ENCODE measurements at places on chromosomes 11 and 22.

GRCh38 chr22:42357634-42358296 lies 74.4 kb downstream of the NFAM1 start:
- DNase-seq, result no peak

GRCh38 chr11:26993965-26994457 lies at the start of gene FIBIN:
FIBIN (plus strand) TSS chr11:26994112; CDS start chr11:26994527, 415 bp downstream.
- no peak for DNase-seq

GRCh38 chr11:44029977-44030911 lies 17.5 kb upstream of the ACCSL start:
- no peak for DNase-seq

GRCh38 chr11:125886997-125887372 lies 483 bp upstream of the HYLS1 start:
- peak; percentile 56 for DNase-seq

GRCh38 chr11:32643526-32643925 lies 59.9 kb downstream of the EIF3M start:
- DNase-seq, result no peak

DNA sequence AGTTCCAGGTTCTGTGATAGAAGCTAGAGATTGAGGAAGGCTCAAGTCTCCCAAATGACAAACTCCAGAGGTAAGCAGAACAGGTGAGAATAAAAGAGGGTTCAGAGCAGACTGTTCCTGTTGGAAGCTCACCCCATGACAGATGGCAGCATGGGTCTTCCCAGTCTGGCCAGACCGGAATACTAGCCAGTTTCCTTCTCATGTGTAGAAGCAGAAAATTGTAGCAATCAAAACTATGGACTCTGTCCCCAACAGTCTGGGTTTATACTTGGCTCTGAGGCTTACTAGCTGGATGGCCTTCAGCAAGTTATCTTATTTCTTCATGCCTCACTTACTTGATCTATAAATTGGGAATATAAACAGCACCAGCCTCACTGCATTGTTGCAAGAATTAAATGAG lies 494.8 kb downstream of the MN1 start:
- no peak for DNase-seq

DNA sequence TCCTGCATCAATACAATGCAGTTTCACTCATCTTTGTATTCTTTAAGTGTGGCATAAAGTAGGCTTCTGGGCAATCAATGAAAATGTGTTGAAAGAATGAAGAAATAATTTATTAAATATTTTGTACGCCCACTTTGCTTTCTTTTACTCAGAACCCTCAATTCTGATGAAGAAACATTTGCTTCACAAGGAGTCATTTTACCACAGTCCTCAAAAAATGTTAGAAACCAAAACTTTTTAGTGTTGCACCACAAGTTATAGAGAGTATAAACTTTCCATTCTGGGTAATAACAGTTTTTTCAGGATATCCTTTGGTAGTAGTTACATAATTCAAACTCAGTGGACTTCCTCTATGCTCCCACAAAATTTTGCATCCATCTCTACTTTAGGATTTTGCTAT lies 360.5 kb downstream of the DLG2 start:
- no peak for DNase-seq

- peak; percentile 87 for DNase-seq
Measured at GRCh38 chr11:87281496-87281895, 243.8 kb downstream of the TMEM135 start.

DNA sequence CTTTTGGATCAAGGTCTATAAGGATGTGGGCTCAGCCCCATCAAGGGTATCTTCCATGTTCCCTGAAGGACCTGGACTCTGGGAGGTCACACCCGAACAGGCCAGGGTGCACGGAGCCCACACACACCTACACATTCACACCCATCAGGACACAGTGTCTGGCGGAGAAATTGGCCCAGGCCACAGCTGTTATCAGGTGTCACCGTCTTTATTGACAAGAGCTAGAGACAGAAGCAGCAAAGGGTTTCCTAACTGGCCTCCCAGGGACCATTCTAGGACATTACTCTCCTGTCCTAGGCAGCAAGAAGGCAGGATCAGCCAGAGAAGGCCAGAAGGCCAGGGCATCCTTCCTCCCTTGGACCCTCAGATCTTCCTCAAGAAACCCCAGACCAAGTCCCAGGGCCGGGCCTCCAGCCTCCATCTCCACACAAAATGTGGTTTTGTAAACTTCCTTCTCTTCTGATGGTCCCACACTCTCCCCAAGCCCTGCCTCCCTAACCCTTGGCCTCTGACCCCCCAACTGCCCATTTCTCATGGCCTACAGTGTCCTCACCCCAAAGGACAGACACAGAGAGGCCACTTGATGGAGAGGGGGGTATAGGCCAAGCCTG lies 8.1 kb downstream of the SSTR3 start:
- no peak for DNase-seq

GRCh38 chr11:70026726-70027125 lies 51.4 kb upstream of the ANO1 start:
- no peak for DNase-seq

GRCh38 chr11:14149683-14150082 lies 187.2 kb downstream of the SPON1 start:
- no peak for DNase-seq

DNA sequence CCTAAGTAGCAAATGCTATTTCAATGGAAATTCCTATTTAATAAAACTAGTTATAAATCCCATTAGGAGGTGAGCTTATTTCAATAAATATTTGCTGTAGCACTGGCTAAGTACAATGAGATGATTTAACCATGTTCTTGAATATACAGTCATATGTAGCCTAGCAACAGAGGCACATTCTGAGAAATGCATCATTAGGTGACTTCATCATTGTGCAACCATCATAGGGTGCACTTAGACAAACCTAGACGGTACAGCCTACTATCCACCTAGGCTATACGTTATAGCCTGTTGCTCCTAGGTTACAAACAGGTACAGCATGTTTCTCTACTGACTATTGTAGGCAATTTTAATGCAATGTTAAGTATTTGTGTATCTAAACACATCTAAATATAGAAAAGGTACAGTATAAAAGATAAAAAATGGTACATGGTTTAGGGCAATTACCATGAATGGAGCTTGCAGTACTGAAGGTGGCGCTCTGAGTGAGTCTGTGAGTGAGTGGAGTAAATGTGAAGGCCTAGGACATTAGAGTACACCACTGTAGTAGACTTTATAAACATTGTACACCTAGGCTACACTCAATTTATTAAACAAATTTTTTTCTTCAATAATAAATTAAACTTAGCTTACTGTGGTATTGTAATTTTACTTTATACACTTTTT lies 350.1 kb downstream of the CASP12 start:
- DNase-seq, result peak; percentile 4

DNA sequence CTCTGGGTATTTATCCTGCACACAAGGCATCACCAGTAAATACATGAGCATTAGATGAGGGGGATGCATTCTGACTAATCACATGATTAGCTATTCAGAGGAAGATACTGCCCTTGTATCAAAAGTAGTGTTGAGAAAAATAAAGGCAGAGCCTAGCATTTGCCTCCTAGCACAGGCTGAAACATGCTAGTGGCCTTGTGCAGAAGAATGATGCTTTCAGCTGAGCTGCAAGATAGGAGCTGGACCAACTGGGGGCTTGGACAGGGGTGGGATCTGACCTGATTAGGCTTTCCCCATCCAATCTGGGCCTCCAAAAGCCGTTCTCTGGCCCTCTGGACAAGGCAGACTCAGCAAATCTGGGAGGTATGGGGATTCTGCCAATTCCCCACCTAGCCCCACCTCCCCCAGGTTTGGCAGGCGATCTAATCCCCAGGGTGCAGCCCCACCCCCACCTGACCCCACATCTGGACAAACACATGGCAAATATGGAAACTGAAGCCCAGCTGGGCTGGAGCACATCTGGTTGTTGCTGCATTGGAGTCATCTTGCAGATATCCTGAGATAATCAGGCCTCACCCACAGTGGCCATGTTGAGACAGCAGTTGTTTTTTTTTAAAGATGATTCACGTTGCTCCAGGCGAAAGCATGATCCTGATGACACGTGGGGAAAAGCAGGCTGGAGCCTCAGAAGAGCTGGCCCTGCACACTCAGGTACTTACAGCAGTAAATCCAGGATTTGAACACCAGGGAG lies 4.4 kb upstream of the MISFA start:
- DNase-seq, result no peak

GRCh38 chr11:33307984-33308383 lies 50.8 kb downstream of the HIPK3 start:
- DNase-seq, result no peak

- peak; percentile 26 for DNase-seq
Measured at GRCh38 chr22:38468443-38469305, 778 bp downstream of the KDELR3 start.

GRCh38 chr11:6656584-6656915 lies 941 bp upstream of the DCHS1 start:
- no peak for DNase-seq

- no peak for DNase-seq
Measured at GRCh38 chr22:24384131-24384530, 43.3 kb upstream of the ADORA2A start.
